GM12865 (cell line): ENCODE measurements at places on chromosomes 11 and 22.

GRCh38 chr11:130706572-130706971, 209.7 kb downstream of the SNX19 start:
- DNase-seq = no peak

DNA sequence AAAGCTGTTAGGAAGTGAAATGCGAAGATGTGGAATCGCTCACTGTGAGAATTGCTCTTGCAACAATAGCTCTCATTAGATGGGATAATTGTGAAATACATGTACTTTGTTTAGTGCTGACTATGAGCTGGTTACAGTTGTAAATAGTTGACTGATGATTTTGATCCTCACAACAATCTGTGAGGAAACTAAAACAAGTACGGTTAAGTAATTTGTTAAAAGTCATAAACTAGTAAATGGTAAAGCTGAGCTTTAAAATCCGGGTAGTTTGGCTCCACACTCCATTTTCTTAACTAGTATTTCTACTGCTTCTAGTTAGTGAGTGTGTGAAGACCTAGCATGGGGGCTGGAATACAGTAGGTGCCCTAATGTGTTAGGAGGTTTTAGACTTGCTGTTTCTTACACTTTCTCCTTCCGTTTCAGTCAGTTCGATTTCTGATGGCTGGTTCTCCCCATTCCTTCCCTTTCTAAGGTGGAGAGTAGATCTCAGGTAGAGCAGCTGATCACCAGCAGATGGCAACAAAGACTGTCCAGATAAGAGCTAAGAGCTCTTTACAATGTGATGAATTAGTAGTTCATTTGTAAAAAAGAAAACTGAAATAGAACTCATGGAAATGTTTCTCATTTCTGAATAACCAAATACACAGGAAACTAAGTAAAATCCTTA, 16.3 kb upstream of the CYP2R1 start:
- peak; percentile 65 for DNase-seq

- DNase-seq = no peak
Measured at GRCh38 chr11:111792955-111793500, 26.8 kb upstream of the PPP2R1B start.

- DNase-seq = no peak
Measured at GRCh38 chr11:26696330-26696729, 25.5 kb downstream of the SLC5A12 start.

- DNase-seq = no peak
Measured at GRCh38 chr11:123203471-123203870, 8.4 kb upstream of the CLMP start.

GRCh38 chr11:118227865-118228785, 3.3 kb upstream of the JAML start:
- DNase-seq = peak; percentile 84

DNA sequence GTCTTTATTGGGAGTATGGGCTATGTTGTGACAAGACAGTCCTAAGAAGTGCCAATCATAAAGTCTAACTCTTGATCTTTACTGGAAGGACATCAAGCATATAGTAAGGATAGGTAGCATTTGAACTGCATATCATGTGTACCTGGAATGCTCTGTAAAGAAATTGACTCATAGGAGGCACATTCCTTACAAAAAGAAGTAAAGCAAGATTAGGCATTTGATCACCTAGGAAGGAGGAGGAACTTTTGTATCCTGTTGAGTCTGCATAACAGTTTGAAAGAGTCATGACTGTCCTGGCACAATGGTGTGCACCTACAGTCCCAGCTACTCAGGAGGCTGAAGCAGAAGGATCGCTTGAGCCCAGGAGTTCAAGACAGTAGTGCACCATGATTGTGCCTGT, 42.2 kb upstream of the DNAJB7 start:
- DNase-seq = no peak

GRCh38 chr22:33461698-33462434, 403.7 kb upstream of the SYN3 start:
- no peak for DNase-seq

GRCh38 chr22:19680911-19681862, 33.1 kb upstream of the SEPTIN5 start:
- no peak for DNase-seq

DNA sequence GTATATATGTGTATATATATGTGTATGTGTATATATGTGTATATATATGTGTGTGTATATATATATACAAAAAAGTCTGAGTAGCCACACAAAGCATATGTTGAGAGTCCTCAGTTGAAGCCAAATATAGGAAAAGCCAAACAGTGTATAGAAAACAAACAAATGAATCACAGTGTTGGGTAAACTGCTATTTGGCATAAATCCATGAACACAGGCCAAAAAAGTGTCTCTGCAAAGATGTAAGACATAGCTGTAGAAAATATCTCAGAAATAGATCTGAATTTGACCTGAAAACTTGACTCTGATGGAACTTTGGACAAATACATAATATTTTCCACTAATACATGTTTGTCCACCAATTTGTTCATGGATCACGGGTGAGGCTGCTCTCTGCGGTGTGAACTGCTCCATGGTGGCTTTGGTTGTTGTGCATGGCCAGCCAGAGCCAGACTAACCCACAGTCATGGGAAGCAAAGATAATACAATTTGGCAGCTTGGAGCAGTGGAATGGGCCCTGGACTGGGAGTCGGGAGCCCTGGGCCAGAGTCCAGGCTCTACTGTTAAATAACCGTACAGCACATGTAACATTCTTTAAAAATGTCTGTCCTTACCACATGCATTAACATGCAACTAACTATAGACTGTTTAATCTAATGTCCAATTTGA, 76.9 kb upstream of the EED start:
- no peak for DNase-seq

GRCh38 chr11:128500493-128500892, 86.9 kb downstream of the ETS1 start:
- no peak for DNase-seq

GRCh38 chr11:129613071-129613470, 202.6 kb upstream of the TMEM45B start:
- no peak for DNase-seq

- DNase-seq = no peak
Measured at GRCh38 chr22:19845054-19845722, 9.5 kb downstream of the GNB1L start.

DNA sequence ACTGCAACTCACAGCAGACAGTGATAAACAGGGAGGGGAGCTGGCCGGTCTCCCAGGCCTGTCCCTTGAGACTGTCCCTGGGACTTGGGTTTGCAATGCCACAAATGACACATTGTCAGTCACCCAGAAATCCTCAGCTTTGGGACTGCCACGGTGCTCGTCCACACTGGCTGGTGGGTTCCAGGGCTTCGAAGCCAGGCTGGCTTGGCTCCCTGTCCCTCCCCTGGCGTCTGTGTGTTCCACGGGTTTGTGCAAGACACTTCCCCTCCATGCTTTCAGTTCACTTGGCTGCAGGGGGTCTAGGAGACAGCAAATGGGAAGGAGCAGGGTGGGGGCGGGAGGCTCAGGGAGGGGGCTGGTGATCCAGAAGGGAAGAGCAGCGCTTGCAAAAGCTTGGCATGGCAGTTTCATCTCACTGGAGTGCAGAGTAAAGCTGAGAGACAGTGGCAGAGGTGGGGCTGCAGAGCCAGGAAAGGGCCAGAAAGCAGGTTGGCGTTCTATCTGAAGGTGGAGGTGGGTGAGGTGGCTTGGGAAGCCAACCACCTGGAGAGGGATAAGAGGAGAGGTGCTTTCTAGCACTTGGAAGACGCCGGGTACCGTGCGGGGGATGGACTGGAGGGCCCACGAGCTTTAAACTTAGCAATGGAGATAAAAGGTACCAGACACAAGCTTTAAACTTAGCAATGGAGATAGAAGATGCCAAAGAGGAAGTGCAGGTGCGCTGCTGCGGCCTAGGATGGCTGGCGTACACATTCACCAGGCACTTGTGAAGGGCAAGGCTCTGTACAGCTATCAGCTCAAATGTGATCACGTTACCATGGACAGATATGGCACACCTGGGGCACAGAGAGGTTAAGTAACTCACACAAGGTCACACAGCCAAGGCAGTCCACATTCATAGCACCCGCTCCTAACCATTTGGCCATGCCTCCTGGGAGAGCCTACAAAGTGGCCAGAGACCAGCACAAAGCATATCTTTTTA, 86.4 kb upstream of the SHISAL1 start:
- no peak for DNase-seq

DNA sequence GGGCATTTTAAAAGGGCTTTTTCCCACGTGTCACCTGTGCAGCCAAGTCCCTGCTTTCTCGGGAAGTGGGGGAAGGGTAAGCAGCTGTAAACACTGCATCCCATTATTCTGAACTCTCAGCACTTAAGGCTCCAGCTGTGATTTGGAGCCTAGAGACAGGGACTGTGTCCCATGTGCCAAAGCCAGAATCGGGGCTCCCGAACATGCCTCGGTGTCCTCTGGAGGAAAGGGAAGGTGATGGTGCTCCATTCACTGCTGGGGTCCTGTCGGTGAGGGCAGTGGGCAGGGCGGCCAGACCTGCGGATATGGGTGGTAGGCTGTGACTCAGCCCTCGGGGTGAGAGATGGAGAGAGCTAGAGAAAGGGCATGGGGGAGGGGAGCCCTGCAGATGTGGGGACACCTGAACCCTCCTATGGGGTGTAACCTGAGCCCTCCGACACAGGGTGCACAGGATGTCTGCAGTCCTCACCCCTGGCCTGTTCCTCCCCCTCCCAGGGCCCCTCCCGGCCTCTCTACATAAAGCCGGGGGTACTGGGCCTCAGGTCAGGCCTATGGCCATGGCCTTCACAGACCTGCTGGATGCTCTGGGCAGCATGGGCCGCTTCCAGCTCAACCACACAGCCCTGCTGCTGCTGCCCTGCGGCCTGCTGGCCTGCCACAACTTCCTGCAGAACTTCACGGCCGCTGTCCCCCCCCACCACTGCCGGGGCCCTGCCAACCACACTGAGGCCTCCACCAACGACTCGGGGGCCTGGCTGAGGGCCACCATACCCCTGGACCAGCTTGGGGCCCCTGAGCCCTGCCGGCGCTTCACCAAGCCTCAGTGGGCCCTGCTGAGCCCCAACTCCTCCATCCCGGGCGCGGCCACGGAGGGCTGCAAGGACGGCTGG, 31.8 kb downstream of the CAPN1 start:
- no peak for DNase-seq

DNA sequence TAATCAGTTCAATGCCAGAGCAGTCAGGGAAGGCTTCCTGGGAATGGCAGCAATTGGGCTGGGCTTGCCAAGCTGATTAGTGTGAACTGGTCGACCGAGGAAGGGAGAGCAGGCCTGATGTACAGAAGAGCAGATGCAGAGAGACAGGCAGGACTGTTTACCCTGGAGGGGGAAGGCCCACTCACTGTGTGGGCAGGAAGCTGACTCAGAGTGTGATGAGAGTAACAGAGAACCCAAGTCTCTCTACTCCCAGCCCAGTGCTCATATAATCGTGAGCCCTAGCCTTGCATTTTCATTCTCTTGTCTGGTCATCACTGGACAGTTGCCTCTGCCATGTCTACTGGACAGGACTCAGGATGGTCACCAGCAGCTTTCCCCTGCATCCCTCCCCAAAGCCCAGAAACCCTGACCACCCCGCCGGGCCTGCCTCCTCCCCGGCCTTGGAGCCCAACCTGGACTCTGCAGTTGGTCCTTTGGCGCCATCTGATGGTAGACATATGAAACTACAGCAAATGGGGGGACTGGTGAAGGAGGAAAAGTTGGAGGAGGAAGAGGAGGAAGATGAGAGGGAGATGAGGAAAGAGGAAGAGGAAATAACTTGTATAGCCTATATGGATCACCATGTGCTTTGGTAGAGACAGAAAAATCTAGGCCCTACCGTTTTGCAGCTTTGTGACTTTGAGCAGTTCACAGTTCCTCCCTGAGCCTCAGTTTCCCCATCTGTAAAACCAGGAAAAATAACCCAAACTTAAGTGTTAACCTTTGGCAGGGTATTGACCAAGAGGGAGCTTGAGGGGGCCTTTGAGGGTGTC, 43.4 kb upstream of the PRDM11 start:
- DNase-seq = peak; percentile 77

DNA sequence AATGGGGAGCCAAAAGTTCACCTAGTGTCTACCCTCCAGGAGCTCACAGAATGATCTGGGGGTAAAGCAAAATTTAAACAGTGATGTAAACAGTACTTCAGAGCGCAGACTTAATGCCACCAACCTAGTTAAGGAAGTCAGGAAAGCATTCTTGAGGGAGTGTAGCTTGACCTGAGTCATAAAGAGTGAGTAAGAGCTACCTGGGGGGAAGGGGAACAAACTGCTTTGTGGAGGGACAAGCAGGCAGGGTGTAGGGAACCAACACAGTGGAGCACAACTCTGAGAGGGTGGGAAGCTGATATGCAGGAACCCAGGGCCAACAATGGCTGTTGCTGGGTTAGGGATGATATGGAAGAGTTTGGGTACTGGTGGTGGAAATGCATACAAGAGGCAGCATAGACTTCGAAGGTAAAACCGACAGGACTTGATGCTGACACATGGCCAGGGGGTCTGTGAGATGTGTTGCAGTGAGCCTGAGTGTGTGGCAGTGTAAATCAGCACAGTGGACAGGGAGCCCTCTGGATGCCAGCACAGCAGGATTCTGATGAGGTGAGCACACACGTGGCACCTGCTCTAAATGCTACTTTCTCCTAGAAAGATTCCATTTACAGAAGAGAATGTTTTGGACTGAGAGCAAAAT, 58.3 kb upstream of the CYP2D6 start:
- no peak for DNase-seq

DNA sequence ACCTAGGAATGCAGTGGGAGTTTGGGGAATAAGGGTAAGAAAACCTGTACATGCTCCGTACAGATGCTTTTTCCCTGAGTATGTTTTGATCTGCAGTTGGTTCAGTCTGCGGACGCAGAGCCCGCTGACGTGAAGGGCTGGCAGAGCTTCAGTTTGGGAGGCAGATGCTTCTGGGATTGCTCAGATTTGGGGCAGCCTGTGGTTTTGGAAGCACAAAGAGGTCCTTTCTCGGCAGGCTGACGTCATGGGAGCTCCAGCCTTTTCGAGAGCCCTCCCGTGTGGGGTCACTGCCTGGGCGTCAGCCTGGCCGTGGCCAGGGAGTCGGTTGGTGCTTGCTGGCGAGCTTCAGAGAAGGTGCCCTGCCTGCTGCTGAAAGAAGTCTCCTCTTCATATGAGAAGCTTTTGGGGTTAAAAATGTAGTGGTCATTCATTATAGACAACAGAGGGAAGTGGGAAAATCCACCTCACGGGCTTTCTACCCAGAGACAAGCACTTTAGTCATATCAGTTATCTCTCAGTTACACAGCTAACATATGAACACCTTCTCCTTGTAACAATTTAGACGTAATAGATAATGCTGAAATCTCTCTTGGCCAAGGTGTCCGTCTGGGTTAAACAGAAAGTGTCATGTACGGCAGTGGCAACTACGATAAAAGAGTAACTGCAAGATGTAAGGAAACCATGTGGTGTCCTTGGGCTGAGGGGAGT, 26.8 kb downstream of the TPCN2 start:
- DNase-seq = no peak
